Ovary (tissue), 10 donors: ENCODE measurements at places on chromosomes 7 and 10. TPM values are rescaled to one million over a fixed set of nuclear protein-coding genes. Genes with fewer than 3 reads are reported as not detected.

The NKX2-3 gene
- 0.18 TPM for total RNA-seq

The BLNK gene
- 1.2 TPM for total RNA-seq

The AKR1C1 gene
- total RNA-seq, result 18.9 TPM

The TCAF2 gene
- 1.9 TPM for total RNA-seq

The PLAU gene
- total RNA-seq, result 6.5 TPM

DNA sequence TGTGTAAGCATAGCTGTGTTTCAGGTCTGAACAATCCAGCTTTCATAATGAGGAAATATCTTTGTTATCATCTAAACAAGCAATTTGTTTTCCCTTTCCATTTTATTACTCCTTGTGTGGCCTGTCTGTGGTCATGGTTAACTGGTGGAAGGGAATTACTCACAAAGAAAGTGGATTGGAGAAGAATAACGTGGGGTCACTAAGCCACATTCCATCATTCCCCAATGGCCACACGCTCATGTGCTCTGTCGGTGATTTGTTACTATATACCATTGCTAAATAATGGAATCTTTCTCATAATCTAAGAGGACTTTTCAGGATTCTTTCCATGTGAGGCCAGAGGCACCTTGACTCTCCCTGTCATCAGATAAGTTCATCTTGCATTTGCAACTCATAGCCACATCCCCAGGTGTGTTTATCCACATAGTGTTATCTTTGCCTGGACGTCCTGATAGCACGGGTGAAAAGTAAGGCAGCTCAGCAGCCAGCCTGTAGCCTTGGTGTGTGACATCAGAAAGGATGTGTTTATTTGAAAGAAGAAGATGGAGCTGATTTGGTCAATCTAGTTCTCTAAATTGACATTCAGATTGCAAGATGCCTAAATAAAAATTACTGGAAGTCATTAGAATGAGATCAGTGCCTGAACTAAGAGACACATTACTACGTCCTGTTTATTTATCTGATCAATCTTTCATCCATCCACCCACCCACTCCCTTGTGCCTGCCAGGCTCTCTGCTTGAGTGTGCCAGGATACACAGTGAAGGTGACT lies 128.9 kb downstream of the CELF2 start:
- peaks cover 19% of the 10 kb centered on the region for H3K4me1 ChIP-seq
- H3K4me3 ChIP-seq, result no peak overlapping the region
- H3K36me3 ChIP-seq, result no peaks in the 10 kb centered on the region
- H3K27me3 ChIP-seq, result no peaks in the 10 kb centered on the region
- no peak for DNase-seq

GRCh38 chr7:80249184-80249583 lies 114.6 kb downstream of the GNAI1 start:
- H3K27me3 ChIP-seq, result no peaks in the 10 kb centered on the region
- H3K36me3 ChIP-seq, result no peaks in the 10 kb centered on the region
- DNase-seq, result no peak
- no peak overlapping the region for H3K27ac ChIP-seq

DNA sequence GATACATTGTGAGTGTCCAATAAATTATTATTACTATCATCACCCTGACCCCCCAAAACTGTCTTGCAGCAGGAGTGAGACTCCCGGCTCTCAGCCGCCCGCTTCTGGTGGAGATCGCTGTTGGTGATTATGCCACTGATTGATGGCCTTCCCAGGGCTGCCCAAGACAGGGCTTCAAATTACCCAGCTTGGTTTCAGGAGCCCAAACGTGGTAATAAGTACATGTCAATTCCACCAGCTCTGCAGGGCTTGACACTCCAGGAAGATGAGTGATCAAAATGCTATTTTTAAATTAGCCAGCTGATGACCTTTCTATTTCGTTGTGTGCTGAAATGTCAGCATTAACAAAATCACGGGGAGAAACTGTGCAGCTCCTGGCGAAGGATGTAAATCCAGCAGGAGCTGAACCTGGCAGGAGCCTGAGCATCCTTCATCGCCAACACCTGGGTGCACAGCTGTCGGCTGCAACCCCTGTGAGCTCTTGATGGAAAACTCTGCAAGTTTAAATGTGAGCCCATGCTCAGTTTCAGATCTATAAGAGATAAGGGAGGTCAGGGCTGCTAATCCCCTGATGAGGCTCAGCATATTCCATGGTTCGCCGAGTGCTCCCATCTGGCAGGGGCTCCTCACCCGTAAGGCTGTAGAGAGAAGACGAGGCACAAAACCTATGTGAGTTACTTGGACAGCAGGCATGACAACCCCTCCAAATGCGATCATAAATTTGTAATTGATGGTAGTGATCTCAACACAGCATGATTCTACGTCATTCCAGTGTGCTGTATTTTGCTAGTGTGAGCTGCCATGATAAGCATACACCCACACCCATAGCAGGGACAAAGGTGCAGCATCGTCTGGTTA lies 446.3 kb downstream of the TCERG1L start:
- DNase-seq, result no peak
- no peak overlapping the region for H3K27ac ChIP-seq
- no peaks in the 10 kb centered on the region for H3K36me3 ChIP-seq
- no peaks in the 10 kb centered on the region for H3K4me1 ChIP-seq

DNA sequence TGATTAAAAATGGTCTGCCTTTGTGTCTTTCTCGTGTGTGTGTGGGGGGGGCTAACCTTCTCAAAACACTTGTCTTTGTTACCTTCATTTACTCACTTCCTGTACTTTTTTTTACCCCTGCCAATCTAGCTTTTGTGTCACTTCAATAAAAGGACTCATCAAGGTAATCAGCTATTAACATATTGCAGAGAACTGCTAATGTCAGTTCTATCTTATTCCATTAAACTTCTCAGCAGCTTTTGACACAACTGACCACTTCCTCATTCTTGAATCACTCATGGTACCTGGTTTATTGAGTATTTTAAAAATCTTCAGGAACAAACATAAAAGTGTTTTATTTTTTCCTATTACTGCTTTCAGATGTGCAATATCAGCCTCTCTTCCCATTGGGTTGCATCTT lies 59.8 kb downstream of the SLC25A40 start:
- H3K27me3 ChIP-seq, result no peaks in the 10 kb centered on the region
- no peaks in the 10 kb centered on the region for H3K36me3 ChIP-seq
- DNase-seq, result no peak
- no peak overlapping the region for H3K27ac ChIP-seq

DNA sequence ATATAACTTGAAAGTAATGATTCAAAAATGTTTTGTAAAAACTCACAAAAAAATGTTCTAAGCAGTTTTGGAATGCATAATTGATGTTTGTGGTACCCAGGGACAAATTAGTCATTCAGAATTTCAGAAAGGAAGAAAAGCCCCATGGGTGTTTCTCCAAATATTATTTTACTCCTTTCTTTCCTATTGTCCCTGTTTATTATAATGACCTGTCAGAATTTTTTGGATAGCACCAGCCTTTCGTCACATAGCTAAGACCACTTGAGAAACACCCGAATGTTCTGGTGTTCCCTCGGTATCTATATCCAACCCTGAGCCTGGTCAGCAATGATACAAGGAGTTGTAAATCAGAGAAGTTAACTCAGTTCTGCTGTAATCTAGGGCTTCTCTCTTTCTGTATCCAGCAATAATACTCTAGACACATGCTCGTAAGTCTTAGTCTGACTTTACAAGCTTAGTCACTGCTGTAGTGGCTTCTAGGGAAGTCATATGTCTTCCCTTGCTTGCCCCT lies 64.8 kb upstream of the MEOX2 start:
- no peaks in the 10 kb centered on the region for H3K27me3 ChIP-seq
- peaks cover 3% of the 10 kb centered on the region for H3K4me1 ChIP-seq
- no peak for DNase-seq

GRCh38 chr10:18760836-18761235 lies 101.6 kb downstream of the ARL5B start:
- no peak for DNase-seq
- H3K36me3 ChIP-seq, result no peaks in the 10 kb centered on the region
- no peak overlapping the region for H3K27ac ChIP-seq
- H3K27me3 ChIP-seq, result no peaks in the 10 kb centered on the region
- no peak overlapping the region for H3K4me3 ChIP-seq
- no peaks in the 10 kb centered on the region for H3K4me1 ChIP-seq

DNA sequence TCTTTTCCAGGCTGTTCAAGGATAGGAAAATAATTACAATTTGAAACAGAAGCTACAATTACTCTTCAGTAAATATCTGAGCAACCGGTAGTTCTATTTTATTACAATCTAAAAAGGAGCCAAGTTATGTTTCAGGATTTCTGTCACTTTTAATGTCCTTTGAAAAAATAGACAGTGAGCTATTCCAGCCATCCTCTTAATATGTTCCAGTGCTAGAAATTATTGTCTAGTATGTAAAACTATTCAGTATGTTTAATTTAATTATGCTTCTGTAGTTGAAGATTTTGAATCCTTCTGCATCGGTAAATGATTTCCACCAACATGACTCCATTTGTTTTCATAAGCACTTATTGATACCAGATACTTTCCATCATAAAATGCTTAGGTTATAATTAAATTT lies 129.6 kb upstream of the SEMA3D start:
- no peaks in the 10 kb centered on the region for H3K27me3 ChIP-seq
- no peaks in the 10 kb centered on the region for H3K4me1 ChIP-seq
- H3K27ac ChIP-seq, result no peak overlapping the region
- DNase-seq, result no peak
- no peaks in the 10 kb centered on the region for H3K36me3 ChIP-seq
- no peak overlapping the region for H3K4me3 ChIP-seq

DNA sequence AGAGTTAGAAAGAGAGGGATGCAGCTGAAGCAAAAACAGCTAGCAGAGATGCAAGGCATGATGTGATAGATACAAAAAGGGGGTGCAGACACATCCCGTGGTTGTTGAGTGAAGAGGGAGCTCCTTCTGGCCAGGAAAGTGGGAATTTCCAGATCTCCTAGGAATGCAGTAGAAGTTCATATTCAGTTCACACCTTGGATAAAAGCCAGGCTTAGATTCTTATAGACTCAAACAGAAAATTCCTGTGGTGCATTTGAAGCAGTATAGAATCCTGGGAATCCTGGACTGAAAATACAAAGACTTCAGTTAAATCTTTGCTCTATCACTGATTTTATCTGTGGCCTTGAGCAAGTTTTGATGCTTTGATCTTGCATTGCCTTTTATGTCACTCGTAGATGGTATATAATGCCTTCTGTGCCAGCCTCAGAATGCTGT lies 33.9 kb downstream of the SGPL1 start:
- no peaks in the 10 kb centered on the region for H3K27me3 ChIP-seq
- H3K36me3 ChIP-seq, result no peaks in the 10 kb centered on the region
- H3K4me1 ChIP-seq, result peaks cover 2% of the 10 kb centered on the region

GRCh38 chr10:91462423-91462822 lies 52.3 kb downstream of the HECTD2 start:
- no peaks in the 10 kb centered on the region for H3K36me3 ChIP-seq
- no peak overlapping the region for H3K4me3 ChIP-seq
- H3K4me1 ChIP-seq, result no peaks in the 10 kb centered on the region
- H3K27me3 ChIP-seq, result no peaks in the 10 kb centered on the region

- H3K36me3 ChIP-seq, result no peaks in the 10 kb centered on the region
- H3K27me3 ChIP-seq, result no peaks in the 10 kb centered on the region
- no peak for DNase-seq
- H3K4me3 ChIP-seq, result no peak overlapping the region
- H3K27ac ChIP-seq, result no peak overlapping the region
- no peaks in the 10 kb centered on the region for H3K4me1 ChIP-seq
Measured at GRCh38 chr7:126953461-126953860, 299.3 kb downstream of the GRM8 start.

DNA sequence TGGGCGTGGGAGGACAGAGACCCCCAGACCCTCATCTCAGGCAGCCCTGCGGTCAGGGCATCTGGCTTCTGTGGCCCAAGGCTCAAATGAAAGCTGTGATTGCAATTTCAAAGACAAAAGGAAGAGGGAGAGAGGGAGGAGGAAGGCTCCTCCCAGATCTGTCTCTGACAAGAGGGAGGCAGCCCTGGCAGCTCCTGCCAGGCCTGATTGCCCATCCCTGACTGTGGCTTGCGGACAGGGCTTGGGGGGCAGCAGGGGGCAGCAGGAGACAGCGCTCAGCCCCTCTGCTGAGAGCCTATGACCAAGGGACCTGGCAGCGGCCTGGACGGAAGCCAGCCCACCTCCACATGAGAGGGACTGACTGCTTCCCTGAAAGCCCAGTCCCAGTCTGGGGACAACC lies 91.8 kb downstream of the PTPRN2 start:
- no peak for DNase-seq
- no peaks in the 10 kb centered on the region for H3K36me3 ChIP-seq
- no peaks in the 10 kb centered on the region for H3K27me3 ChIP-seq
- no peak overlapping the region for H3K27ac ChIP-seq

DNA sequence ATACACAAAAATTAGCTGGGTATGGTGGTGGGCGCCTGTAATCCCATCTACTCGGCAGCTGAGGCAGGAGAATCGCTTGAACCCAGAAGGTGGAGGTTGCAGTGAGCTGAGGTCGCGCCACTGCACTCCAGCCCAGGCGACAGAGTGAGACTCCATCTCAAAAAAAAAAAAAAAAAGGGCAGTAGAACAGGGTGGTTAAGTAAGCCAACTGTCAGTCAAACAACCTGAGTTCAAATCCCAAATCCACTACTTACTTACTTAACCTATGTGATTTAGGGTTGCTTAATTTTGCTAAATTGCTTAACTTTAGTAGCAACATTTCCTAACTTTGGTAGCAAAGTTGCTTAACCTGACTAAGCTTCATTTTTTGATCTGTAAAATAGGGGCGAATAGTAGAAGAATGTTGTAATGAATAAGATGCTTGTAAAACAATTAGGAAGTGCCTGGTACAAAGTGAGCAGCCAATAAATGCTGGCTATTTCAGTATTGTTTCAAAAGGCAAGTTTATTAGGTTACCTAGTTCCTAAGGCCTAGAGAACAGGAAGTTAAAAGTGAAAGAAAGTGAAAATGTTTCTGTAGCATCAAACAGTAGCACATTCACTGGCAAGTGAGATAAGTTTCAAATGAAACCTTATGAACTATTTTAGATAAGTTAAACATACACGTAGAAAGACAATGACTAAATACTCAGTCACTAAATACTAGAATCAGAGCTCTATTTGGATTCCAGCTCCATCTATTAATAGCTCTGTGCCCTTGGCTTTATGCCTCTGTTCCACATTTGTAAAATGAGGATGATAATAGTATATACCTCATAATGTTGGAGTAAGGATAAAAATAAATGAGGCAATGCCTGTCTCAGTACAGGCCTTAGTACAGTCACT lies 64.3 kb downstream of the HOXA1 start:
- no peaks in the 10 kb centered on the region for H3K36me3 ChIP-seq
- no peak overlapping the region for H3K4me3 ChIP-seq
- H3K4me1 ChIP-seq, result no peaks in the 10 kb centered on the region
- no peak for DNase-seq
- no peak overlapping the region for H3K27ac ChIP-seq

DNA sequence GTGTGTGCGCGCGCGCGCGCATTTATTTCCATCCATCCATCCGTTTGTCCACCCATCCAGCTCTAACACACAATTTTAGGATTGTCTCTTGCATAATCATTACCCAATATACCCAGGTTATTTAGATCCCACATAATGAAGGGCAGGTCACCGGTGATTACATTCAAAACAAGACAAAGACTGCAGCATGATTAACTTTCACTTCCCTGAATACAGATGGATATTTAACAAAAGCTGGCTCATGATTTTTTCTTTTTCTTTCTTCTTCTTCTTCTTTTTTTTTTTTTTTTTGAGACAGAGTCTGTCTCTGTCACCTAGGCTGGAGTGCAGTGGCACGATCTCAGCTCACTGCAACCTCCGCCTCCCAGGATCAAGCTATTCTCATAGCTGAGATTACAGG lies 86.2 kb downstream of the SH3PXD2A start:
- no peak overlapping the region for H3K27ac ChIP-seq
- no peak for DNase-seq
- H3K4me3 ChIP-seq, result no peak overlapping the region
- H3K27me3 ChIP-seq, result no peaks in the 10 kb centered on the region
